G401 (cell line): ENCODE measurements at places on chromosomes 3 and 15. TPM values are rescaled to one million over a fixed set of nuclear protein-coding genes. Genes with fewer than 3 reads are reported as not detected.

Gene TMEM45A
- total RNA-seq = 2.2 and 4.7 TPM in 2 replicates

Gene KIF15
- total RNA-seq = 13.5 and 16.0 TPM in 2 replicates

Gene BCHE
- total RNA-seq = not detected in 2 replicates

Gene DGKG
- not detected in 2 replicates for total RNA-seq

Gene PATL2
- not detected in 2 replicates for total RNA-seq

Gene TCAIM
- 23.3 and 34.5 TPM in 2 replicates for total RNA-seq

Gene MOBP
- total RNA-seq = not detected in 2 replicates

Gene SLC22A13
- total RNA-seq = not detected in 2 replicates

Gene KLHL6
- total RNA-seq = not detected in 2 replicates

Gene MYRIP
- not detected in 2 replicates for total RNA-seq

Gene ANKUB1
- not detected in 2 replicates for total RNA-seq

Gene TMIE
- total RNA-seq = not detected in 2 replicates

Gene BTLA
- total RNA-seq = not detected in 2 replicates

Gene AADAC
- total RNA-seq = not detected in 2 replicates

Gene TRPM1
- 3.2 TPM in 1 of 2 replicates, not detected in the other for total RNA-seq

Gene THSD4
- 0.31 and 1.2 TPM in 2 replicates for total RNA-seq

Gene SPESP1
- 0.17 and 0.43 TPM in 2 replicates for total RNA-seq

Gene CSNK1G1
- total RNA-seq = 11.6 and 15.7 TPM in 2 replicates
